Activated T-cell treated with anti-CD3 and anti-CD28 coated beads, Interleukin-2, amount 50 U/mL, for 24 hours (primary cell): ENCODE measurements at places on chromosomes 6 and 20.

GRCh38 chr6:68710916-68711315 lies 75.8 kb downstream of the ADGRB3 start:
- DNase-seq = no peak

GRCh38 chr6:42025066-42025844 lies 25.1 kb upstream of the TAF8 start:
- no peak for DNase-seq

- no peak for DNase-seq
Measured at GRCh38 chr6:167779129-167779992, 47.4 kb upstream of the AFDN start.

GRCh38 chr20:43446361-43446879 lies 11.3 kb upstream of the SRSF6 start:
- DNase-seq = no peak

DNA sequence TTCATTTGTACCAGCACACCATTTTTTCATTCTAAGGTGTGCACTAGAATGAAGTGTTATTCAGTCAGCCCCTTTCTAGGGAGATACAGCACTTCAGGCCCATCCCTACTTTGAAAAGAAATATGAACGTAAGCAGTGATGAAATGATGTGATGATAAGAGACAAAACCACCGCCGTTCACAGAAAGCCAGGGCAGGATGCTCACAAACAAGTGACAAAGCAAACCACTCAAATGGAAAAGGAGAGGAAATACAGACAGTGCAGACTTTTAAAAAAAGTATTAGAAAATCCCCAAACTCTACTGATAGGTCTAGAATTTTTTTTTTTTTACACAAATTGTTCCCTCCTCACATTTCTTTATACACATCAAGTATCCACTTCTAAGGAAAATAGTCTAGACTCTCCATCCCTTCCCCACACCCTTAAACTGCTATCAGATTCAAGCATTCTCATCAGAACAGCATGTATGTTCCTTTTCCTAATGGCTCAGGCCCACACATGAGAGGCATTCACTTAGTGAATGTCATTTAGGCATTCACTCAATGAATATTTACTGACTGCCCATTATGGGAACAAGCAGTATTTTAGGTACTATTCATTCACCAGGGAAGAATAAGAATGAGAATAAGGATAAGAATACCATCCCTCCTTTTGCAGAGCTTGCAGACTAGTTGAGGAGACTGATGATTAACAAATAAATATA lies 243.5 kb downstream of the GMPR start:
- DNase-seq = no peak

GRCh38 chr6:13373488-13373886 lies 45.1 kb upstream of the TBC1D7 start:
- no peak for DNase-seq

DNA sequence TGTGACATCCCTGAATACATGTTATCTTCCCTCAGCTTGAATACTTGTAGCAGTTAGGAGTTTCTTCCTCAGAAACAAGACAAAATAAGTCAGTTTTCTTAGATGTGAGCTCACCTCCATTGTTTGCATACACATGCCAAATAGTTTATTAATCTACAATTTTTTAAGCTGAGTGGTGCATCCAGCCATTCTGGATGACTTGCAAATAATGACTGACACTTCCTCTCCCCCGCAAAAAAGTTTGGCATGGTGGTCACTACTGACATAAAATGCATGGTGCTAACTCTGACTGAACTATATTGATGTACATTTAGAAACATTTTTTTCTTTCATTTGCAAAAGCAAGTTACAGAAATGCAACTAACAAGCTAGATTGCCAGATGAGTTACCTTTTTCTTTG lies 55.5 kb downstream of the CYB5R4 start:
- DNase-seq = no peak

DNA sequence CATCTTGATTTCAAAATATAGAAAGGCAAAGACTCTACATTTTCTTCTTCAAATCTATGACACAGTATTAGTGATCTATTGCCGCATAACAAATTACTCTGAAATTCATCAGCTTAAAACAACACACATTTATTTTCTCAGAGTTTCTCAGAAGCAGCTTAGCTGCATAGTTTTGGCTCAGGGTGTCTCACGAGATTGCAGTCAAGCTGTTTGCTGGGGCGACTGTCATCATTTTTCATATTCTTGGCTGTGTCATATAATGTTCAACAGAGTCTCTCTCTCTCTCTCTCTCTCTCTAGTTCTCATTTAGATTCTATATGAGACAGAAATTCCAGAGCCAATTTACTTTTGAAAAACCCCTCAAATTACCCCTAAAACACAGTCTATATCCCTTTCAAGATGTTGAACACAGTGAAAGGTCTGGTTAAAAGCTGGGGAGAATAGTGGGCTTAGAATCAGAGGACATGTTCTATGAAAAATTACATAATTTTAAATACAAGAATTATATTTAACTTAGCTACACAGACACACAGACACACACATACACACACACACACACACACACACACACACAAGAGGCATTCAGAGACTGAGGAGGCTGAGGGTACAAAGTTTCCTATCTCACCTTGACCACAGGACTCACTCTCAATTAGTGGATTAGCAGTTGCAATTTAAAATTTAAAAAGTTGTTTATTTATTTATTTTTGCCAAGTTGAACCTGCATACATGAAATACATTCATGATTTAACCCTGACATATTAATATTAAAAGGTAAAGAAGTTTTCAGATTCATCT lies 86.7 kb downstream of the MKKS start:
- DNase-seq = no peak

GRCh38 chr20:45100563-45101245 lies at the start of gene KCNS1:
Gene KCNS1 (minus strand): TSS chr20:45101127. CDS start chr20:45099236, 1,891 bp downstream.
- DNase-seq = no peak
